H4 (cell line): ENCODE measurements at places on chromosomes 16 and 17. TPM values are rescaled to one million over a fixed set of nuclear protein-coding genes. Genes with fewer than 3 reads are reported as not detected.

DNA sequence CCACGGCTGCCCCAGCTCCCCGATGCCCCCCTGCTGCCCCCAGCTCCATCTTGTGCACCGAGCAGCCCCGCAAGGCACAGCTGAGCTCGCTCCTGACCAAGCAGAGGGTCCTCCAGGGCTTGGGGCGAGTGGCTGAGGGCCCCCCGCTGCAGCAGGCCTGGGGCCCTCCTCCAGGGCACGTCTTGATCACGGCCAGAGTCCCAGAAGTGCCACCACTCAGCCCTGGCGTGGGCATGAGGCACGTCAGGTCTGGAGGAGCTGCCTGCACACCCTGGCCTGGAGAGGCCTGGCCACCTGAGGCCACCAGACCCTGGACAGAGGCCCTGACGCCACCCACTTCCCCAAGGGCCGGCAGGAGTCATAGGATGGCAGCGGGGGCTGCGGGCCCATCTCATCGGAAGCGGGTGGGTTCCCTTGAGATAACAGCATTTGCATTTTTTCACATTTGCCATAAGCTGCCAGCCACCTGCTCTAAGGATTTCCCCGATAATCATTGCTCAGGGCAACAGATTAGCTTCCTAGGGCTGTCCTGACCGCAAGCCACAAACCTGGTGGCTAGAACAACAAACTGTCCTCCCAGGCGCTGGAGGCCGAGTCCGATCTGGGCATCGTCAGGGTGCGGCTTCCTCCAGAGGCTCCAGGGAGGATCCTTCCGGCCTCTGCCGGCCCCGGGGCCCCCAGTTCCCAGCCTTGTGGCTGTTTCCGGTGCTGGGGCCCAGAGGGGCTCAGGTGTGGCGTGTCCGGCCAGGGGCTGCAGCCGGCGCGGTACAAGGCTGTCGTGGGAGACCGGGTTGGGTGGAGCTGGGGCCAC lies 23.9 kb upstream of the C1QTNF8 start:
- DNase-seq = no peak

DNA sequence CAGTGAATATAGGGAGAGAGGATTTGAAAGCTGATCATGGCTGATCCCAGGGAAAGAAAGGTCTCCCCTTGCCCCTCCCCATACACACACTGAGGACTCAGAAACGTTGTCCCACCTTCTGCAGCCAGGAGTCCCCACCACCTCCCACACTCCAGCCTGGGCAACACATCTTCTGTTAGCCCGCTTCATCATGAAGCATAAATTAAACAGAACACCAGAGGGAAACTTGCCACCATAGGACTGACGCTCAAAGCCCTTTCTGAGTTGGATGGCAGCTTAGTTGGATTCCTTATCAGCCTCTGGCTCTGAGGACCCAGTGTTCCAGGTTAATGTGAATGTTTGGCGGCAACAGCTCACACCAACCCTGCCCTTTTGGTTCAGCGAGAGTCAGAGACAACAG lies 33.9 kb downstream of the ARHGAP27 start:
- DNase-seq = no peak

- DNase-seq = no peak
These were observed 17.5 kb downstream of the TMEM132E start for GRCh38 chr17:34596920-34597319.

The STUB1 gene
- 102 and 123 TPM in 2 replicates for total RNA-seq

DNA sequence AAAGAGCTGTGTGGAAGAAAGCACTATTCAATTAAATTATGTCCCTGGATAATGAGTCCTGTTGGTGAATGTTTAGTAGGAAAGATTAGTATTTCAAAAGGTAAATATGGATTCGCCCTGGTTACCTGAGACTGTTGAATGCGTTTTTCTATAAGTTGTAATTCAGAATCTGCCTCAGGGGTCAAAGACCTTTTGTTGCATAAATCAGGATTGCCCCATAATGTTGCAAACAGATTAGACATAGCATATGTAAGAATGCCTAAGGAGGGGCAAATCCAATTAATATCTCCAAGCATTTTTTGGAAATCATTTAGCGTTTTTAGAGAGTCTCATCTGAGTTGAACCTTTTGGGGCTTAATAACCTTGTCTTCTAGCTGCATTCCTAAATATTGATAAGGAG lies 70.1 kb upstream of the ARL4D start:
- DNase-seq = no peak

GRCh38 chr16:89615596-89616090 lies 2.2 kb downstream of the DPEP1 start:
- DNase-seq = no peak

- peak; percentile 66 for DNase-seq
These were observed 45.0 kb upstream of the NACA2 start for GRCh38 chr17:61635913-61636432.

GRCh38 chr17:63275318-63275970 lies 170.7 kb downstream of the CYB561 start:
- peak; percentile 94 for DNase-seq

The NEUROD2 gene
- 0.02 TPM in 1 of 2 replicates, not detected in the other for total RNA-seq

DNA sequence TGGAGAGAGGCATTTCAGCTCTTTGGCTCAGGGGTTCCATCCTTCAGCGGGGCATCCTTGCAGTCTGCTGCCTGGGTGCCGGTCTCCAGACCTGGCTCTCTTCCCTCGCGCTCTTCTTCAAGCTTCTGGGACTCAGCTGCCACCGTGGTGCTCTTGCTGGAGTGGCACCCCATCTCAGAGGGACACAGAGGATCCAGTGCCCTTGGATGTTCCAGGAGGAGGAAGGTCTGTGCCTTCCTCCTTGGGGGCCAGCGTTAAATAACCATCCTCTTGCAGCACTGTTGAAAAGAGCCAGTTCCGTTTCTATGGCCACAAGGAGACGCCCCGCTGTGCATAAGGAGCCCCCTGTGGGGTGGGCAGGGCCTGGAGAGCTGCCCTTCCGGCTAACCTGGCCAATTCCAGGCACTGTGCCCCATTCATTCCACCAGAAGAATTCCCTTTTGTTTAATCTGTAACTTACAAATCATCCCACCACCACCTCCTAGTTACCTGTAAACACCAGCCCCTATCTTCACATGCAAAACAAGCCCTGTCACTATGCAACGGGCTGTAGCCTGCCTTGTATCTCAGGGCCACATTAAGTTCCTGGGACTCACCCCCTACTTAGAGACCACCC lies 8.6 kb downstream of the CHD9NB start:
- no peak for DNase-seq

- DNase-seq = no peak
These were observed 8.3 kb downstream of the KLHL36 start for GRCh38 chr16:84656649-84657048.

The CTCF gene
- total RNA-seq = 40.9 and 41.3 TPM in 2 replicates

The SEZ6L2 gene
- 6.8 and 10.0 TPM in 2 replicates for total RNA-seq

The FOXJ1 gene
- not detected in 2 replicates for total RNA-seq

- DNase-seq = no peak
These were observed 18.2 kb upstream of the GAA start for GRCh38 chr17:80083136-80083661.

DNA sequence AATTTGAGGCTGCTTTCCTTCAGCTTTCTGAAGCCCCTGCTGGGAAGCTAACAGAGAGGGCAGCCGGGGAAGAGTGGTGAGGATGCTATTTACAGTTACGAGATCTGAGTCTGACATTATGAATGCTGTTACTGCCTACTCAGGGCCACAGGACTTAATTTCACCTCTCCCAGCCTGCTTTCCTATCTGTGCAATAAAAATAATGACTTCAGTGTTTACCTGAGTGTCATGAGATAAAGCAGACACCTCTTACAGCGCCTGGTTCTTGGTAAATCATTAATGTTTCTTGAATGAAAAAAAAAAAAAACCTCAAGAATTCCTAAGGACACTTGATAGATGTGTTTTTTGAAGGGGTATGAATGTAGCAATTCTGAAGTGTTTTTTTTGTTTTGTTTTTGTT lies 24.2 kb upstream of the CPHXL start:
- DNase-seq = no peak

The MYH8 gene
- total RNA-seq = 0.15 and 0.18 TPM in 2 replicates

The TNS4 gene
- total RNA-seq = not detected in 2 replicates
